ENCODE measurements at places on chromosomes 4 and X.

DNA sequence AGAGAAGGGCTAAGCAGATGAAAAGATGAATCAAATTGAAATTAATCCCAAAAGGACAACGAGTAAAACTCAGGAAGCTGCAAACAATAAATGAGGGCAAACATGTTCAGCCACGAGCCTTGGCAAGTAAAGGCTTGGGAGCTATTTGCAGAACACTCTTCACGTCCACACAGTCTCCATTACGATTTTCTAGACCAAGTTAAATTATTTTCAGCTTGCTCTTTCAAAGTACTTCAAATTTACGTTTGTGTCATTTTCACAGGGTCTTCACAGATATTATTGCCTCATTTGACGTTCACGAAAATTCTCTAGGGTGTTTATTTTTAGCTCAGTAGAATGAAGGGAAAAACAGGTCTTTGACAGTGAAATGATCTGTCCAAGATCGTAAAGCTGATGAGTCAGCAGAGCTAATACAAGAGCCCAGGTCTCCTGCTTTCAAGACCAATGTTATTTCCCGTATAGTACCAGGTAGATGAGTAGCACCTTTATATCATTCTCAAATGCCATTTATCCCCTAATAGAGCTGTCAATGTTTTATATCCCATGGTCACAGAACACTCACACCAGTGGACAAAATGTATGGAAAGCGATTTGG lies 20.9 kb downstream of the KLB start:
- DNase-seq = no peak

- DNase-seq = peak; percentile 88
Measured at GRCh38 chrX:153953342-153953830, 8.9 kb upstream of the RENBP start.

DNA sequence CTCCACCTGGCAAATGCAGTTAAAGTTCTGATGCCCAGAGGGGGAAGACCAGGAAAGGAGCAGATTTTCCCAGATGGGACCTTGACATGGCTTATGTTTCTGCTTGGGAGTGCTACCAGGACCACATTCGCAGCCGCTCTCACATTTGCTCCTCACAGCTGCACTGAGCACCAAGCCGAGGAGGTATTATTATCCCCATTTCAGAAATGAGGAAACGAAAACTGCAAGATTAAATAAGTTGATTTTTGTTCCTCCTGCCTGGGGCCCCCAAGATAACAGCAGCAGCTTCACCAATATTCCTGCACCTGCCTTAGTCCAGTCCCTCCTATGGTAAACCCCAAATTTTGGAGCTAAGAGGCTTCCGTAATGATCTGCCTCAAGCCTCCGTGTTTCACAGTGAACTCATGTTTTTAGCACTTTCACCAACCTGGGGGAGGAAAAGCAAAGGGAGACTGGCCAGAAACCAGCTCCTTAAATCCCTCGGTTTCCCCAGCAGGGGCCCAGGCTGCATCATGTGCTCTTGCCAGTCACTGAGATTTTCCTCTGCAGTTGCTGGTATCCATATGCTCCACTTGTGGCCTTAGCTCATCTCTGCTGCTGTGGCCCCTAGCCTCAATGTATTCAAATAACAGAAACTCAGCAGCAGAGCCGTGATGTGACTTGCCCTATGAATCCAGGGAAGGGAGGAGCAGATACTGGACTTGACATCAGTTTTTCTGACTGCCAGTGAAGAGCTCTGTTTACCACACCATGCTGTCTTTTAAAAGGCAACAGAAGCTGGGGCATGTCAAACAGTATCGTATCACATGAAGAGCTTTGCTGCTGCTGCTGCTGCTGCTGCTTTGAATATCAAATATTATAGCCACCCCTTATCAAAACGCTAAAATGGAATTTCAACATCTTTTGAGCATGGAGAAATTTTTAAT lies 95.5 kb upstream of the KLHL13 start:
- DNase-seq = no peak

- DNase-seq = no peak
Measured at GRCh38 chr4:53515076-53515475, 76.2 kb downstream of the LNX1 start.

DNA sequence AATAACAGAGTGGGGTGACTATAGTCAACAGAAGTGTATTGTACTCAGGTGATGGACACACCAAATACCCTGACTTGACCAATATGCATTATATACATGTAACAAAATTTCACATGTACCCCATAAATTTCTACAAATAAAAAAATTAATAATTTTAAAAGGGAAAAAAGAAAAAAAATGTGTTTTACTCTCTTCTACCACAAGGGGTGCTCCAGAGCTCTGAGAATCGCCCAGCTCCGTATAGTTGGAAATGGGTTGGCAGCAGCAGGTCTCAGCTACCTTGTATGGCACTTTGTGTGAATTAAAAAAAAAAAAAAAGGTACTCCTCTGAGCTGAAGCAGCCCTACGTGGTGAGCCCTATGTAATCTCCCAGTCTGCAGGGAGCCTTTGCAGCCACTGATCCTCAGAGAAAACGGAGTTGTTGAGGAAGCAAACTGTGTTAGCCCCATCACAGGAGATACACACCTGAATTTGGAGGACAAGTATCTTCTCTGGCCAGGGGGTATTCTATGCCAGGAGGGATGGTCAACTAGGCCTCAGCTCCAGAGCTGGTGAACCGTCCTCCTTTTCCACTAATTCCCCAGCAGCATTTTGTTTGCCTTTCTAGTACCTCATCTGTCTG lies 17.2 kb upstream of the POLA1 start:
- peak; percentile 25 for DNase-seq
